ENCODE measurements at places on chromosomes 12 and 14.

DNA sequence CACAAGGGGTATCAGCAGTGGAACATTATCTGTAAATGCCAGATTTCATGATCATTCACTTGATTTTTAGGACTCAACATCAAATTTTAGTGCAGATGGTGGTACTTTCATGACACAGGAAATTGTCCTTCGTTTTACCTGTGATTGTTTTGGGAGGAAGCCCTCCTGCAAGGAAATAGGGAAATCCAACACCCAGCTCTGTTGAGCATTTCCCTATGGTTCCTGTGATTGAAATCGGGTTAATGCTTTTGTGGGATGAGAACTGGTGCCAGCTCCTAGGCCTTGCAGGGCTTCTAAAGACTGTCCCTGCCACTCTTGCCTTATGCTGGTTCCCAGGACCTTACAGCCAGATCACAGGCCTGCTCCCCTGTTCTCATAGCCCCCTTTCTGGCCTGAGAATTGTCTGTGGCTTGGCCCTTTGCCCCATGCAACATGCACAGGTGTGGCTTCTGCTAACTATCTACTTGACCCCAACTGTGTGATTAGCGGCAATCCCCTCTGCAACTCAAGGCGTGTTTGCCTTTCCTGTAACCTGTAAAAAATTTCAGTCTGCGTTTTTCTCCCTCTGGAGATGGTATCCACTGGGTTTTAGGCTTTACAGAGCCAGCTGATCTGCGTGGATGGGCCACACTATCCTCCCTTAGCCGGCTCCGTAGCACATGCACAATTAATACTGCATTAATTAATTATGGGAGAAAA lies 112.5 kb downstream of the ETV6 start:
- DNase-seq = no peak

DNA sequence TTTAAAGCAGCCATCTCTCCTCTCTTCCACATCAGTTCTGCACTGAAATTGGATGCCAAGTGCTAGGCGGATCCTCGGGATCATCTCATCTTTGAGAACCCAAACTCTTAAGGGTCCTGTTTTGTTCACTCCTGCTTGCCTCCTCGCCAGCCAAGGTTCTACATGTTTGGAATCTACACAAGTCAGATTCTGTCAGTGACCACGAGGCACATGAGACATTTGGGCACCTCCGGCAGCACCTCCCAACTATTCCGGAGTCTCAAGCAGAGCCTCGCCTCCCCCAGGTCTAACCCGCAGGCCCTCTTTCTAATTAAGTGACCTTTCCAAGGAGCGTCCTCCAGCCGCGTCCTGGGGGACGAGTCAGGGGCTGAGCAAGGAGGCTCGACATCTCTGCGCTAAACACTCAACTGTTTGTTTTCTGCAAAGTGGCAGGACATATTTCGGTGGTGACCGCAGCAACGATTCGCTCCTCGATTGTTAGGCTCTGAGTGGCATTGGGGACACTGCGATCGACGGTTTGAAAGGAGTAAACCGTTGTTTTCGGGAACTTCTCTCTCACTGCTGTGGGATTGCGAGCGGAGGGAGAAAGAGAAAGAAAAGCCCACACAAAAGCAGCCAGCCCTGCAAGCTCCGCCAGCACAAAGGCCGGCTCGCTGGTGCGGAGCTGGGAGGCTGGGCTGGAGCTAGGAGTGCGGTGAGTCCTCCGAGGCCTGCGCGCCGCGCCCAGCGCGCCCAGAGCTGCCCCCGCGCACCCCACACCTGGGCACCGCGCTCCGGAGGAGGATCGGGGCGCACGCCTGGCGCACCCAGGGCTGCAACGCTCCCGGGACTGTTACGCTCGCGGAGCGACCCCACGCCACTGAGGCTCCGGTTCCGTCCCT lies 640 bp downstream of the ARMH4 start:
- DNase-seq = no peak

GRCh38 chr12:126095748-126096510 lies 1030.7 kb downstream of the AACS start:
- DNase-seq = no peak

GRCh38 chr12:164207-164606 lies 49.8 kb downstream of the SLC6A12 start:
- DNase-seq = no peak

GRCh38 chr12:42204362-42204761 lies 33.7 kb downstream of the YAF2 start:
- no peak for DNase-seq

GRCh38 chr12:25957793-25958427 lies 572 bp upstream of the RASSF8 start:
- no peak for DNase-seq

- DNase-seq = no peak
These were observed 48.7 kb upstream of the BCL11B start for GRCh38 chr14:99320621-99321235.

DNA sequence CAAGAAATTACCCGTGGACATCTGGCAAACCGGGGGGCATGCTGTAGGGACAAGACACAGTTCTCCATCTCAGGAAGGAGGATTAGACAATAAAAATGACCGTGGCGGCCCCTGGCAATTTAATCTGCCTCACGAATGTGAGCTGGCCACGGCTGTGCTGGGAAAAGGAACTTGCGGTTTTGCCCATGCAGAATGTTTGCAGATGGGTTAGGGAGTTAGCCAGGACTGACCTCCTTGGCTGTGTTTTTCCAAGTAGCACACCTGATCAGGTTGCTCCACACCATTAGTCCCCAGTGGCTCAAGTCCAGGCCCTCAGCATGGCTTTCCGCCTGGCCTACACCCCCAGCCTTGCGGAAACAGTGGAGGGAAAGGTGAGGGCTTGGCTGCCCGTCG lies 20.8 kb downstream of the TPCN1 start:
- DNase-seq = no peak

DNA sequence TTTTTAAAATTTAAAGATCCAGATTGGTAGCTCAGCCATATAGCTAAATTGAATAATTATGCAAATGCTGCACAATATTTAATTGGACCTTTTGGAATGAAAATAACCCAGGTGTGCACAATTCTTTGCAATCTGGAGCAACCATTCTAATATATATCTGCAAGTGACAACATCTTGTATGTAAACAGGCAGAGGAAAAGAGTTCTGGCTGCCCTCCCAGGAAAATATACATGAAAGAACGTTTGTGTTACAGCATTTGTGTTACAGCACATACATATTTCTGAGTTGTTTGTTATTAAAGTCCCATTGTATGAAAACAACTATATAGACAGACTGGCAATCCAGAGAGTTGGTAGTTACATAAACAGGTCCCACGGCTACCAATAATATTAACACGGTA lies 377.5 kb downstream of the DIO2 start:
- DNase-seq = no peak

GRCh38 chr14:102590667-102591099 lies 1.8 kb upstream of the RCOR1 start:
- DNase-seq = no peak

GRCh38 chr14:66009089-66009488 lies 477.1 kb upstream of the CCDC196 start:
- DNase-seq = no peak

- no peak for DNase-seq
These were observed 35.7 kb upstream of the EML1 start for GRCh38 chr14:99757331-99758070.

DNA sequence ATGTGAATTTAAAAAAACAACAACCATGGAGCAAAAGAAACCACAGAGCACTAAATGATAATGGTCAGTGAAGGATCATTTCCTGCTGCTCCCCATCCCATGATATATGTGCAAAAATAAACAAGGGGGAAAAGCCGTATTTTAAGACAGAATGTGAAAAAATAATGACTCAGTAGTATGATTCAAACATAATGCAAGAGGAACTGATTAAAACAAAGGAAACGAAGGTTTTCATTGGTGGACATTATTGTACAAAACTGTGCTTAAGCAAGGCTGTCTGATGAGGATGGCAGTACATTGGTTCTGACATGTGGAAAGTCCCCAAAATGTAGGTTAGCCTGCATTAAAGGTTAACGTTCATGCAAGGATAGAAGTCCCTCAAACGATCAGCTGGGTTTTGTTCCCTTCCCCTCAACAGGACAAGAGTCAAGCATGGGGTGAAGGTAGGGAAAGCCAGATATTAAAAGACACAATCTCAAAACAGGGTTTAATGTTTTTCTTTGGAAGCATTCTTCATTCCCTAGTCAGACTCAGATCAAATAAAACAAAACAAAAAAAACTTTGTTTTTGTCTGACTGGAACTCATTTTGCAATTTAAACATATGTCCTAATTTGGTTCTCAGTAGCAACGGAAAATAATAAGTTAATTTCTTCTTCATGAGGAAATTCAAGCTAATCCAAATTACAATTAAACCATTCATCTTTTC lies 26.3 kb upstream of the PTGDR start:
- no peak for DNase-seq

DNA sequence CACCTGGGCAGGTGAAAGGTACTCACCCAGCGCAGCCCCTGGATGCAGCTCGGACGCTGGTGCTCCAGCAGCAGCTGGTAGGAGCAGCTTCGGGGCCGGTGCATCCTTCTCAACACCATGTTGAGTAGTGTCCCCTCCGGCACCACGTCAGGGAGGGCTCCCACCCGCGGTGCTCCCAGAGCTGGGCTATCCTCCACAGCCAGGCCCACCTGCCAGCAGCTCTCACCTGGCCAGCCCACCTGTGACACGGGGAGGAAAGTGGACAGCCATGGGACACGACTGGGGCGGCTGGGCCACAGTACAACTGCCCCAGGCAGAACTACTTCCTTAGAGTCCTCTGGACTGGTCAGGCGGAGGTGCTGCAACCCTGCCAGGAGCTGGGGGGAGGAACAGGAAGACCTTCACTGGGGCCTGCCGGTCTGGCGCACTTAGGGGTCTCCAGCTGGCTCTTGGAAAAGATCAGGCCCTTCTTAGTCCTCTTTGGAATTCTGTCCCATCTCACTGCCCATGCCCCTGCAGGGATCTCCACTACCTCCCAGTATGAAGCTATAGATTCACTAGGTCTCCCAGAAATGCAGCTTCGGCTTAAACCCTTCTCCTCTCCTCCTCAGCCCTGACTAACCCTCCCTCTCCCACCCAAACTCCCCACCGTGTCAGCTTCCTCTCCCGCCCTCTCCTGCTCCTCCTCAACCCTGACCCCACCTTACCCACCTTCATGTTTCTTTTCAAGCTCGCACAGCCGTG lies 668 bp downstream of the RAPGEF3 start:
- DNase-seq = no peak

DNA sequence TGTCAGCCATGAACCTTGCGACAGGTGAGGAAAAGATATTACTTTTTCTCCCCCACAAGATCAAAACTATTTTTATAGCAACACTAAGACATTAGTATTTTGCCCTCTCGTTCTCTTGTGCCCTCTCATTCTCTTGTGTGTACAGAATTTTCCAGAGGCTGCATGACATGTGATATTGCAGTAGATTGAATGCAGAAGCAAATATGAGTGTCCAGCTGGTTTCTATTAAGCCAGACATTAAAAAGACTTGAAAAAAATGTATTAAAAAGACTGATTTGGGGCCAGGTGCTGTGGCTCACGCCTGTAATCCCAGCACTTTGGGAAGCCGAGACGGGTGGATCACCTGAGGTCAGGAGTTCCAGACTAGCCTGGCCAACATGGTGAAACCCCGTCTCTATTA lies 63.7 kb upstream of the ZFP36L1 start:
- no peak for DNase-seq

DNA sequence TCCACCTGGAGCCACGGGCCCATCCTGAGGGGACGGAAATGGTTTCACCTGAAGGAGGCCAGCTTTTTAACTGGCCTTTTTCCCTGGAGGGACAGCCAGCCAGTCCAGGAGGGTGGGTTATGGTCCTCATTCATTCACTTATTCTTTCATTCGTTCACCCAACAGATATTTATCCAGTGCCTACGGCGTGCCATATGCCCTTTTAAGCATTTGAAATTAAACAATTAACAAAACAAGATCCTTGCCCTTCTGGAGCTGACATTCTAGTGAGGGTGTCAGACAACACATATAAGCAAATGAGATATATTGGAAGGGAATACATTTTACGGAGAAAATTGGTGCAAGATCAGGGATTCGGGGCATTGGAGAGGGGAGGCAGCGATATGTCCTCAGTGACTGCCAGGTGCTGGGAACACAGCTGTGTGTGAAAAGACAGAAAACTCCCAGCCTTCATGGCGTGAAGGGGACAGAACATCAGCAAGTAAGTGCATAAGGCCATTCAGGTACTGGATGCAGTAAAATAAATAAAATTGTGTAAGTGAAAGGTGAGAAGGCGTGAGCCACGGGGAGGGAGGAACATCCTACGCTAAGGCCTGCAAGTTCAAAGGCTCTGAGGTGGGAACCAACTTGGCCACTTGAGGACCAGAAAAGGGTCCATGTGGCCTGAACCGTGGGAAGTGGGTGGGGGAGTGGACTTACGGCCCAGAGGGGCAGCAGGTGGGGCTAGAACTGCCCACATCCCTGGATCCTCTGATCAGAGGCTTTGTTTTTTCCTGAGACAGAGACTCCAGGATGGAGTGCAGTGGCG lies 684 bp upstream of the ABCB9 start:
- no peak for DNase-seq

GRCh38 chr12:80170915-80171314 lies 71.6 kb downstream of the OTOGL start:
- no peak for DNase-seq

GRCh38 chr14:68628605-68629310 lies 164.1 kb downstream of the ZFP36L1 start:
- DNase-seq = no peak

Measured in GM12891 (cell line).